HTR-8/SVneo (cell line): ENCODE measurements at places on chromosomes 5 and 9.

DNA sequence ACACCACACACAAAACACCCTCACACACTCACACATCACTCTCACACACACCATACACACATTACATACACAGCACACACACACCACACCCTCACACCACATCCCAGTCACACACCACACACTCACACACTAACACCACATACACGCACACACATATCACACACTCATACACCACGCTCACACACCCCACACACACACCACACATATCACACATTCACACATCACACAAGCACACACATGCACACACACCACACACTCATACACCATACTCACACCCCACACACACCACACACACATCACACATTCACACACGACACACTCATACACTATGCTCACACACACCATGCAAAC lies 543 bp upstream of the UBE2QL1 start:
- DNase-seq, result no peak

GRCh38 chr5:158529454-158529853 lies 570.3 kb downstream of the EBF1 start:
- DNase-seq, result no peak

- DNase-seq, result no peak
Observed at GRCh38 chr9:116141864-116142561, 11.6 kb upstream of the PAPPA start.

GRCh38 chr5:141421489-141421855 lies 621 bp downstream of the PCDHGA11 start:
- no peak for DNase-seq

DNA sequence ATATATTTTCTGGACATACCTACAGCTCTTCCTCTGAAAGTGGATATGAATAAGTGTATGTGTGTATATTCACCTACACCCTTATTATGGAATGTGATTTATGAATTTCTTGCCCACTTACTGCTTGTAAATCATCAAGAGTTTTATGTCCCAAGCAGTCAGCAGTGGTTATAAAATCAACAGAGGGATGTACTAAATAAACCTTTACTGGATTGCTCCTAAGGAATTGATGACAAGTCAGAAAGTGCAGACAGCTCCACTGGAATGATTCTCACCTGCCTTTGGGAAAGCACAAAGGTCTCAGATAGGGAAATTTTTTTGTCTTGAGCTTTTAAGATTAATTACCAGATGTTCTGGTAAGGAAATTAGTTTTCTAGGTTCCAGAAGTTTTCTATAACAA lies 9.3 kb downstream of the TMEM174 start:
- DNase-seq, result no peak

- DNase-seq, result no peak
Observed at GRCh38 chr5:178995341-178995690, 196 bp upstream of the GRM6 start.

DNA sequence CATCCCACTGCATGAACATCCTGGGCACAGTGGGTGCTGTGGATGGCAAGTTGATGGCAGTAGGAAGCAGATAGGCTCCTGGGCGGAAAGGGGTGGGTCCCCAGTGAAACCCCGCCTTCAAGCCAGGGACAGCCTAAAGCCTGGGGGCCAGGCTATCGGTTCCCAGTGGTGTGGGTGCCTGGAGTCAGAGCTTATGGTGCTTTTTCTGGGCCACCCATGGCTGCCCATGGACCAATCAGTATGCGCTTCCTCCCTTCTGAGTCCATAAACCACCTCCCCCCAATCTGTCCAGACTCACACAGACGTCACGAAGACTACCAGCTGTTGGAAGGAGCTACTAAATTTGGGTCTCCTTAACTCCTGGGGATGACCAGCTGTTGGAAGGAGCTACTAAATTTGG lies 17.5 kb upstream of the ECPAS start:
- DNase-seq, result no peak

GRCh38 chr5:25414742-25415141 lies 770.0 kb upstream of the CDH10 start:
- peak; percentile 18 for DNase-seq

- DNase-seq, result no peak
Observed at GRCh38 chr5:79856456-79857055, 134.5 kb downstream of the MTX3 start.
